ENCODE measurements at places on chromosomes 3 and 15.

GRCh38 chr3:10145685-10146084, 4.1 kb downstream of the VHL start:
- H3K4me3 ChIP-seq: no peak overlapping the region
- peaks cover 20% of the 10 kb centered on the region for H3K36me3 ChIP-seq
- H3K27ac ChIP-seq: no peak overlapping the region

GRCh38 chr3:119322021-119322834, 28.0 kb downstream of the ARHGAP31 start:
- peaks cover 10% of the 10 kb centered on the region for H3K4me1 ChIP-seq
- peak overlapping the region; percentile 78 for H3K27ac ChIP-seq
- no peak for DNase-seq
- no peaks in the 10 kb centered on the region for H3K36me3 ChIP-seq
- H3K27me3 ChIP-seq: no peaks in the 10 kb centered on the region

GRCh38 chr3:67484085-67484484, 170.3 kb downstream of the SUCLG2 start:
- DNase-seq: no peak
- no peaks in the 10 kb centered on the region for H3K27me3 ChIP-seq
- no peak overlapping the region for H3K27ac ChIP-seq
- H3K36me3 ChIP-seq: no peaks in the 10 kb centered on the region
- H3K4me1 ChIP-seq: peaks cover 6% of the 10 kb centered on the region
- no peak overlapping the region for H3K4me3 ChIP-seq

DNA sequence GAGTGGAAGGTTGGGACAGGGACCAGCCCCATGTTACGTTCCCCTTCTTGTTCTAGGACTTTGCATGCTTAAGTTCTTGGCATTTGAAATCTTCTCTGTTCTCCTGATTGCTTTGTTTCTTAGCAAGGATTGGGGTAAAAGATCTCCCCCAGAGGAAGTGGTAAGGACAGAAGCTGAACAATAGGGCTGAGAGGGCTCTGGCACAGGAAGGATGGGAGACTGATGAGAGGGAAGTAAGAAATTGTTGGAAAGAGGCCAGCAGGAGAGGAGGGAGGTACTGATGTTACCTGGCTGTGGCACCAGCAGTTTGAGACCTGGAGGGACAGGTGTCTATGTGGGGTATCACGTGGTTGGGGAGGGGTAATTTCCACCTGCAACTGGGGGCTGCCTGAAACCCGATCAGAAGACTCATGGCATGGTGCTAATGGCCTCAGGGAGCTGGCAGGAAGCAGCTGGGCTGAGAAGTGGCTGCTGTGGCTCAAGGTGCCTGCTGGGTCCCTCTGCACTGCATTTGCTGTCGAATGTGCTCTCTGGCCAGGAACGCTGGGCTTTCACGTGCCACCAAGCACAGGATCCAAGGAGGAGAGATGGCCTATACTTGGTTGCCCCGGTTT, 108.4 kb downstream of the LSM3 start:
- H3K27me3 ChIP-seq: no peaks in the 10 kb centered on the region
- DNase-seq: no peak
- no peaks in the 10 kb centered on the region for H3K36me3 ChIP-seq
- no peak overlapping the region for H3K27ac ChIP-seq
- no peaks in the 10 kb centered on the region for H3K4me1 ChIP-seq

GRCh38 chr3:104133630-104134029, 1233.1 kb upstream of the ALCAM start:
- no peak overlapping the region for H3K27ac ChIP-seq
- DNase-seq: no peak
- H3K27me3 ChIP-seq: no peaks in the 10 kb centered on the region
- H3K4me3 ChIP-seq: no peak overlapping the region
- no peaks in the 10 kb centered on the region for H3K36me3 ChIP-seq

- DNase-seq: no peak
- no peaks in the 10 kb centered on the region for H3K27me3 ChIP-seq
- no peaks in the 10 kb centered on the region for H3K36me3 ChIP-seq
Observed at GRCh38 chr15:32880642-32881041, 162.8 kb downstream of the GREM1 start.

DNA sequence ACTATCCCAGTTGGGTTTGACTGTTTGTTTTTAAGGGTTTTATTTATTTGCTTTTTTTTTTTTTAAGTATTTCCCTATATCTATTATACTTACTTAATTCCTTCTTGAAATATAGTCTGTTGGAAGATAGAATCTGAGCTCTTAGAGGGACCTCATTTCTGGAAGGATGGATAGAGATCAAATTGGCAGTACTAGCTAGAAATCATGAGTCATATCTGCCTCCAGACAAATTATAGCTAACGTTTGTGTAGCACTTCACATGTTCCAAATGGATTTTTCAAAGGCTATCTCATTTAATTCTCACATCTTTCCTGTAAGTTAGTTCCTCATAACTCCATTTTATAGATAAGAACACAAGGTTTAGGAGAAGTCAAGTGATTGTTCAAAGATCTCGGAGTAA, 384.7 kb downstream of the ZIC1 start:
- no peaks in the 10 kb centered on the region for H3K4me1 ChIP-seq
- no peak for DNase-seq
- H3K4me3 ChIP-seq: no peak overlapping the region
- H3K27ac ChIP-seq: no peak overlapping the region
- H3K36me3 ChIP-seq: no peaks in the 10 kb centered on the region

- no peaks in the 10 kb centered on the region for H3K4me1 ChIP-seq
- DNase-seq: no peak
- no peak overlapping the region for H3K4me3 ChIP-seq
- no peaks in the 10 kb centered on the region for H3K36me3 ChIP-seq
- H3K27me3 ChIP-seq: no peaks in the 10 kb centered on the region
Observed at GRCh38 chr3:82038556-82038955, 277.1 kb upstream of the GBE1 start.

- no peaks in the 10 kb centered on the region for H3K36me3 ChIP-seq
- no peak for DNase-seq
- peaks cover 51% of the 10 kb centered on the region for H3K4me1 ChIP-seq
- peak overlapping the region; percentile 63 for H3K27ac ChIP-seq
- H3K27me3 ChIP-seq: no peaks in the 10 kb centered on the region
Observed at GRCh38 chr15:67080900-67081431, 15.6 kb downstream of the SMAD3 start.

DNA sequence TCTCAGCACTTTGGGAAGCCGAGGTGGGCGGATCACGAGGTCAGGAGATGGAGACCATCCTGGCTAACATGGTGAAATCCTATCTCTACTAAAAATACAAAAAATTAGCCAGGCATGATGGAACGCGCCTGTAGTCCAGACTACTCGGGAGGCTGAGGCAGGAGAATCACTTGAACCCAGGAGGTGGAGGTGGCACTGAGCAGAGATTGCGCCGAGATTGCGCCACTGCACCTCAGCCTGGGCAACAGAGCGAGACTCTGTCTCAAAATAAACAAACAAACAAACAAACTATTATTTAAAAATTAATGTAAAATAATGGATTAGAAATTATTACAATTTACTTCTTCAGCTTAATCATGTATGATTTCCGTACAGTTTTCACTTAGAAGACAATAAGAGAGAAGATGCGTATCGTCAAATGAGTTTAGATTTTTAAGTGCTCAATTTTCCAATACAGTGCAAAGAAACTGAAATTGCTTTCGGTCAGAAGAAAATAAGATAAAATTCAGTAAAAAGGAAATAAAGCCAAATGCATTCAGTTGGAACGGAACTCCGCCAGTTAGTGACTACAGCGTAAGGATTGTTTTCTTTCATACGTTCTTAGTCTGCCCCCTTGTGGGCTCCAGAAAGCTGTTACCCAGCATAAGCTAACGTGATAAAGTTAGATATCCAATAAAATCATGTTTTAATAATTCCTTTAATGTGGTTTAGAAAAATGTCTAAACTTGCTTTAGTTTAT, 24.8 kb downstream of the AADAC start:
- H3K4me1 ChIP-seq: peaks cover 15% of the 10 kb centered on the region
- no peaks in the 10 kb centered on the region for H3K27me3 ChIP-seq
- H3K4me3 ChIP-seq: peak overlapping the region; percentile 2
- no peak for DNase-seq

DNA sequence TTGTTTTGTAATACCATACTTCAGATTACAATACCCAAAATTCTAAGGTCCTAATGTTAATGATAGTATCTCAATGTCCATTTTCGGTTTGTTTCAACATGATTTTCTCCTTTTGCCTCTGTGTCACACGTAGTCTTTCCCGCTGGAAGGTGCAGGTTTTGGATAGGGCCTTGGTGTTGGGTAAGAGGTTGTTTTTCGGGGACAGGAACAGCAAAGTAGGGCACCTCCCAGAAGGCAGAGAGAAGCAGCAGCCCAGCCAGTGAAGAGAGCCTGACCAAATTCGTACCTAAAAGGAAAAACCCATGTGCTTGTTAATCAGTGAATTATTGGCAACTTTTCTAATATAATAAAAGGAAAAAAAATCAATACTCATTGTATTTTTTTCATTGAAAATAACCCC, 14.1 kb downstream of the CLDN1 start:
- no peaks in the 10 kb centered on the region for H3K27me3 ChIP-seq
- no peak overlapping the region for H3K4me3 ChIP-seq
- H3K36me3 ChIP-seq: no peaks in the 10 kb centered on the region

- no peaks in the 10 kb centered on the region for H3K36me3 ChIP-seq
- H3K27ac ChIP-seq: no peak overlapping the region
- H3K4me1 ChIP-seq: no peaks in the 10 kb centered on the region
- DNase-seq: no peak
Observed at GRCh38 chr15:86572368-86572841, 492.7 kb downstream of the AGBL1 start.

DNA sequence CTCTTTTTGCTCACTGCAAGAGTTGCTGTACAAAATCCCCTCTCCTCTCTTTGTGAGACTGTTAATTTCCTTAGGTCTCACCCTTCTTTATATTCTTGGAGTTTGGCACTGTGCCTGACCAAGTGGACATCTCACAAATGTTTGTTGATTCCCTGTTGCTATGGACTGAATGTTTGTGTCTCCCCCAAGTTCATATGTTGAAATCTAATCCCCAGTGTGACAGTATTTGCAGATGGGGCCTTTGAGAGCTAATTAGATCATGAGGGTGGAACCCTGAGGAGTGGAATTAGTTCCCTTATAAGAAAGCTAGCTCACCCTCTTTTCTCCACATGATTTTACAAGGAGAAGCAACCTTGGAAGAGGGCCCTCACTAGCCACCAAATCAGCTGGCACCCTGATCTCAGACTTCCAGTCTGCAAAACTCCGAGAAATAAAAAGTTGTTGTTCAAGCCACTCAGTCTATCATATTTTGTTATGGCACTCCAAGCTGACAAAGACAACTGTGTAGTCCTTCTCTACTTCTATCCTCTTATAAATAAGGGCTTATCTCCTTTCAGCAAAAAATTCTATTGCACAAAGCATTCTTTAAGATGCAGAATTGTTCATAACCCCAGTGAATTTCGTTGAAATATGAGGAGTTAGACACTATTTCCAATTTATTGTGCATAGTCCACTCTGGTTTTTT, 65.5 kb upstream of the NPHP3 start:
- no peak overlapping the region for H3K27ac ChIP-seq
- no peak overlapping the region for H3K4me3 ChIP-seq
- no peaks in the 10 kb centered on the region for H3K27me3 ChIP-seq
- no peaks in the 10 kb centered on the region for H3K36me3 ChIP-seq

DNA sequence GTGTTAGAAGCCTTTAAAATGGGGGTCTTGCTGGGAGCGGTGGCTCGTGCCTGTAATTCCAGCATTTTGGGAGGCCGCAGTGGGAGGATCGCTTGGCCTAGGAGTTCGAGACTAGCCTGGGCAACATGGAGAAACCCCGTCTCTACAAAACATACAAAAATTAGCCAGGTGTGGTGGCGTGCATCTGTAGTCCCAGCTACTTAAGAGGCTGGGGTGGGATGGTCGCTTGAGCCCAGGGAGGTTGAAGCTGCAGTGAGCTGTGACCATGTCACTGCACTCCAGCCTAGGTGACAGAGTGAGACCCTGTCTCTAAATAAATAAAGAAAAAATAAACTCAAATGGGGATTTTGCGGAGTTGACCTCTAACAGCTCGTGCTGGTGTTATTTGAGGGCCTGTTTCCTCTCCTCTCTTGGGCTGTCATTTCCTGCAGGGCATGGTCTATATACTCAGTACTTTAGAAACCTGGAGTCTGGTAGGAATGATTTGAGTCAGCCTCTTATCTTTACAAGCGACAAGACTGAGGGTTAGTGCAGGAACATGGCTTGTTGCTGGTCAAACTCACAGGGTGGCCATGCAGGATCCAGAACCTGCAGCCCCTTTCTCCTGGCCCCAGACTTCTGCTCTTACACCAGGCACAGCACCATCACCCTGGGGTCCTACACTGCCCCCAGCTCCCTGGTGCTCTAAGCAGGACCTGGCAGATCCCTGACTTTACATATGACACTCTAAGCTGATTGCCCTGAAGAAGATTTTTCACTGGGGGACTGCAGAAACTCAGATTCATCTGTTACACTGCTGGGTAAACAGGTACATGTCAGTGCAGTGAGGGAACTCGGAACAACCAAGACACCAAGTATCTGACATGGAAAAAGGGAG, 15.1 kb downstream of the EHD4 start:
- no peaks in the 10 kb centered on the region for H3K27me3 ChIP-seq
- no peak overlapping the region for H3K4me3 ChIP-seq
- H3K27ac ChIP-seq: peak overlapping the region; percentile 31
- no peaks in the 10 kb centered on the region for H3K36me3 ChIP-seq

GRCh38 chr15:68197661-68198437, 7.3 kb downstream of the CALML4 start:
- H3K27me3 ChIP-seq: no peaks in the 10 kb centered on the region
- no peak overlapping the region for H3K27ac ChIP-seq
- DNase-seq: no peak
- H3K4me3 ChIP-seq: no peak overlapping the region
- no peaks in the 10 kb centered on the region for H3K4me1 ChIP-seq

DNA sequence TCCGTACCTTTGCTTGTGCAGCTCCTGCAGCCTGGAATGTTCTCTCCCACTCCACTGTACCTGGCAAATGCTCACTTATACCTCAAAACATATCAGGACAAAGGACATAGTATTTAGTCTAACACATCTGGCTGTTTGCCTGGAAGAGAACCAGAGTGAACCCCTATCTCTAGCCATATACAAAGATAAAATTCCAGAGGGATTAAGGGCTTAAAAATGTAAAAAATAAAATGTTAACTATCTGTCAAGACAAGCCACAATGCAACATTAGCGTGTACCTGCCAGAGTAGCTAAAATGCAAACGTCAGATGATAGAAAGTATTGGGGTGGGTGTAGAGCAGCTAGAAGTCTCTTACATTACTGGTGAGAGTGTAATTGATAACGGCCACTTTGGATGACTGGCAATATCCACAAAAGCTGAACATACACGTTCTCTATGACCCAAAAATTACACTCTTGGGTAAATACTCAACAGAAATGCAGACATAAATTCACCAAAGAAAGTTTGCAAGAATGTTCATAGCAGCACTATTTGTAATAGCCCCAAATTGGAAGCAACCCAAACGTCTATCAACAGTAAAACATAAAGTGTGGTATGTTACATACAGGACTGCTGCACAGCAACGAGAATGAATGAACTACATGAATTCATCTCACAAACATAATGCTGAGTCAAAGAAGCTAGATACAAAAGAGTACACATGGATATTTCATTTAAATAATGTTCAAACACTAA, 18.2 kb upstream of the ADPGK start:
- H3K4me1 ChIP-seq: no peaks in the 10 kb centered on the region
- H3K27ac ChIP-seq: no peak overlapping the region
- no peak overlapping the region for H3K4me3 ChIP-seq
- no peaks in the 10 kb centered on the region for H3K27me3 ChIP-seq
- no peak for DNase-seq
- no peaks in the 10 kb centered on the region for H3K36me3 ChIP-seq

All from pancreas (tissue), 10 donors.